Activated CD4-positive, alpha-beta T cell treated with anti-CD3 and anti-CD28 coated beads for 24 hours (primary cell): ENCODE measurements at places on chromosomes 11 and 22.

DNA sequence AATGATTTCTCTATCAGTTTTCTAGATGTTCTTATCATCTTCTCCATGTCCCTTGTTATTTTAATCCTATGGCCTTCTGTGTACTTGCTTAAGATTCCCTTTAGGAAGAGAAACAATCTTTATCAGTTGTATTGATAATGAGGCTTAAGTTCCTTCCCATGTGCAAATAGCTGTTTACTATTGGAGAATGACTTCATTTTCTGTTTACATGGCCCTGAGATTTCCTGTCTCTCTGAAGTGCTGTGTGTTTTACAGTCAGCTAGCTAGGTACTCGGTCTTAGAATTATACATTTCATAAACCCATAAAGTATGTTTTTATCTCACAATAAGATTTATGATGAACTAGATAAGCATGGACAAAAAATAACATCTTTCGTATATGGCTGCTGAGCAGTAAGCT is 67.5 kb upstream of the CCDC179 start:
- no peak for DNase-seq

DNA sequence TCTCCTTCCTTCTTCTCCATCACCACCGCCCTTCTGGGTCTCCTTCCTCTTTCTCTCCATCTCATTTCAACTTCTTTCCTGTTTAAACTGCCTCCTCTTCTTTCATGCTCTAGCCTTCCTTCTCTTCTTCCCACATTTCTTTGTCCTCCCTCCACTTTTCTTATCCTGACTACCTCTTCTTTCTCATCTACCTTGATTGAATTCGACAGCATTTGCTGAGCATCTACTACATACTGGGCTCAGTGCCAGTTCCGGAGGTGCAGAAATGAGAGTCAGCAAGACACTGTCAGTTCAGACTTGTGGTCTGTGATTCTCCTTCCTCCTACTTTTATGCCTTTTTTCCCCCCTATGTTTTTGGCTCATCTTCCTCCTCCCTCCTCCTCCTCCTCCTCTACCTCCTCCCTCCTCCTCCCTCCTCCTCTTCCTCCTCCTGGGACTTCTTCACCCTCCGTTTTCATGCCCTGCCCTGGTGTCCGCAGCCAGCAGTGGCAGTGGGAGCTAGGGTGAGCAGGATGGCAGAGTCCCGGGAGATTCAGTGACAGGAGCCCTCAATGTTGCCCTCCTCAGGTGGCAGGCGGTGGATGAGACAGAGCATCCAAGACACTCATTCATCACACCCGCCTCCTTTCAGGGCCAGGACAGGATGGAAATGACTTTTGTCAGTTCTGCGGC is 146.0 kb upstream of the SEZ6L start:
- DNase-seq = no peak

DNA sequence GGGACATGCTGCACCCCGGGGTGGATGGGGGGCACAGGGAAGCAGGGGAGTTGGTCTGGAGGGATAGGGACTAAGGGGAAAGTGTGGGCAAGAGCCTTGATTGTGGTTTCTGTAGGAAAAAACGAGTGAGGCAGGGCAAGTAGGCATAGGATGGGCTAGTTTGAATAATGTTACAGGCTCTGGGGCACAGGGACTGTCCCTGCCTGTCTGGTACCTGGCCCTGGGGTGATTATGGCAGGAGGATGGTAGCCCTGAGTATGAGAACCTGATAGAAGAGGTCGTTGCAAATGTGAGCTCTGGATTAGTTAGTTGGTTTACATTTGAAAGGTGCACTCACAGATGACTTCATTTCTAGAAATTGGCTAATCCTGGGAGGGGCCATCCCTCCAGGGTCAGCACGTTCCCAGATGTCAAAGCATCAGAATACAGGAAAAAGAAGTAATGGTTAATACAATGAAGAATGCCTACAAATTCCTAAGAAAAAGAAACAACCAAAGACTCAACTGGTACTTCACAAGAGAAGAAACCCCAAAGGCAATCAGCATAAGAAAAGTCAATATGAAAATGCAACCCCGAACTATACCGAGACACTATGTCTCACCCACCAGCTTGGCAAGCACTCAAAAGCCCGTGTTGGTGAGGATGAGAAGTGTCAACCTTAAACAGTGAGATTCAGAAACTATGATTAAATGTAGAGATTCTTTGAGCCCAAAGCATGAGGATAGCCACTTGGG is 11.3 kb upstream of the SMIM38 start:
- DNase-seq = no peak

- no peak for DNase-seq
These were observed 106.5 kb downstream of the ALX4 start for GRCh38 chr11:44203270-44204043.

DNA sequence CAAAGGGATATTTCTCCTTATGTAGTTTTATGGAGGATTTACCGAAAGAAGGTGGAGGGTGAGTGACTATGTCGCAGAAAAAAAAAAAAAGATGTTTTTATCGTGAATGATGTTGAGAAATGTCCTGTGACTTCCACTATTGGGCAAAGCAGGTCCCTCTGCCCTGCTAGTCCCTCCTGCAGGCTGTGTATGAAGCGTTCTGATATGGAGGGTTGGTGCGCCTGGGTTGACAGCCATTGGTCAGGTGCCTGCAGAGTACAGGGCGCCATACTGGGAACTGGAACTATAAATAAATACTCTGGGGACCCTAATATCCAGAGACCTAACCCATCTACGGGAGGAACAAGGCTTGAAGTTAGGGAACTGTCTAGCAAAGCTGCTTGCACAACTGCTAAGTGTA is 1.5 kb downstream of the IL17RA start:
- DNase-seq = no peak

- DNase-seq = no peak
These were observed 1.2 kb upstream of the CDPF1 start for GRCh38 chr22:46251266-46251665.

- DNase-seq = no peak
These were observed 51.3 kb downstream of the BCR start for GRCh38 chr22:23231471-23232093.

- no peak for DNase-seq
These were observed 2.6 kb downstream of the PACSIN2 start for GRCh38 chr22:43012390-43012789.
